ENCODE measurements at places on chromosomes 2 and 18.
A peak's percentile ranks its signal among the peaks of the same experiment; 100 is the strongest.

DNA sequence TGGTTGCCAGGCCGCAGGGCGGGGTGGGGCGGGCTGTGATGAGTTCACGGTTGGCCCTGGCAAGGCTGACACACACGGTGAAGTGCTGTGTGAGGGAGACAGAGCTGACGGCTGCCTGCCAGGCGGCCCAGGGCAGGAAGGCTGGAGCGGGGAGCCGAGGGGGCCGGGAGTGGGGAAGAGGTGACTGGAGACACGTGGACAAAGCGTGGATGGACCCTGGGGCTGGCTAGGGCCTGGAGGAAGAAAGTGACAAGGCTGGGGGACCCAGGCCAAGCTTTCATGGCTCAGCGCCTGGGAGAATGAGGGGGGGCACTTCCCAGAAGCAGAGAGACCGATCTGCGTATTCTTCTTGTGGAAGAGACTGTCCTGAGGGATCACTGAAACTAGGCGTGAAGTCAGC is 123.2 kb downstream of the DYSF start:
- DNase-seq = no peak

DNA sequence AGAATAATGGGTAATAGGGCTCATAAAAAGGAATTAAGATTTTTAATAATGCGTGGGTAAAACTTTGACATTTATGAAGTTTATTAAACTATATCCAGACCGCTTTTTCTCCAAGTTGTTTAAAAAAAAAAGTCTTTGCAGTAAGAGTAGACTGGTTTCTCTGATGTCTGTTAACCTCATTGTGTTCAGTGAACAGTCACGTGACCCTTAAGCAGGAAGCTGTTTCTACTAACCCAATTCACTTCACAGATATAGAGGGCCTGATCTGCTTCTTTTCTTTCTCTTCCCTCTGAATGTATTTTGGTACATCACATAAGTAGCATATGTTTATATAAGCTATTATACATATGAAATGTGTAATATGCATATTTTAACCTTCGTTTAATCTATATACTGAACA is 1011.3 kb upstream of the CELF4 start:
- no peak for DNase-seq

- peak; percentile 27 for DNase-seq
Observed at GRCh38 chr2:99338029-99338585, 918 bp downstream of the EIF5B start.

DNA sequence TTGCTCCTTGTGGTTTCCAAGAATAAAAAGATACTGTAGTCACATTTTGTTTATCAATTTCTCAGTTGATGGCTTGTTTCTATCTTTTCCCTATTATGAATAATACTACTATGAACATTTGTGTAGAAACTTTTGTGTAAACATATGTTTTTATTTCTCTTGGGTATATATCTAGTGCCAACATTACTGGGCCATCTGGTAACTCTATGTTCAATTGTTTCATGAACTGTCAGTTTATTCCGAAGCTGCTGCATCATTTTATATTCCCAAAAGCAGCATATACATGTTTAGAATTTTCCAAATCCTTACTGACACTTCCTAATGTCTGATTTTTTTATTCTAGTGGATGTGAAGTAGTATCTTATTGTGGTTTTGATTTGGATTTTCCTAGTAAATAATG is 737.6 kb upstream of the TMEFF2 start:
- no peak for DNase-seq

GRCh38 chr2:54638103-54638502 is 85.4 kb upstream of the EML6 start:
- DNase-seq = no peak

GRCh38 chr2:64568836-64569235 is 44.7 kb downstream of the AFTPH start:
- no peak for DNase-seq

DNA sequence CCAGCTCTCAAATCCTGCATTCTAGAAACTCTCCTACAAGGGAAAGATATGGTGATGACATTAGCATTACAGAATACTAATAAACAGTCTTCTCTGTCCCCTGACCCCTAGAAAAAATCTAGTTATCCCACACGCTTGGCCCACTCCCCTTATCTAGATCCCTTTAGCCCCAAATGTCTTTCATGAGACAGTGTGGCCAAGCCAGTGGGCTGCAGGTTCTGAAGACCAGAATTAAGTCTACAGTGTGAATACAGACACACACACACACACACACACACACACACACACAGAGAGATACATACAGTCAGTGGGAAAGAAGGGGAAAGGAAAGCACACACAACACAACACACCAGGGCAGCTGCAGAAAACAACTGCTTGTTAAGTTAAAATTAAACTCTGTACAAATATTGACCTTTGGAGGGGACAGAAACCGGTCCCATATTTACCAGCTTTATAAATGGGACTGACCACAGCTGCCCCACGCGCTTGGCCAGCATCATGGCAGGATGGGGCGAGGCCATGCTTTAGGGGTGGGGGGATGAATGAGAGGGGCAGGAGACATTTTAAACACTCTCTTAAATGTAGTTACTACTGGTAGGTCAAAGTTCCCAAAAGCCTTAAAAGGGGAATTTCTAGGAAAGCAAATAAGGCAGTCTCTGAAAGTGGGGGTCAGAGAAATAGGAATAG is 49.1 kb downstream of the NHEJ1 start:
- DNase-seq = no peak

- peak; percentile 73 for DNase-seq
Observed at GRCh38 chr2:187549193-187549592, 5.0 kb downstream of the TFPI start.

- DNase-seq = no peak
Observed at GRCh38 chr2:8090748-8091700, 590.8 kb upstream of the ID2 start.

GRCh38 chr18:48820483-48821250 is 130.1 kb downstream of the SMAD7 start:
- DNase-seq = no peak

Data from dermis blood vessel endothelial cell (primary cell).